ENCODE measurements at places on chromosomes 2 and 18.

GRCh38 chr2:191611614-191612013 is 66.3 kb upstream of the NABP1 start:
- no peak for DNase-seq

DNA sequence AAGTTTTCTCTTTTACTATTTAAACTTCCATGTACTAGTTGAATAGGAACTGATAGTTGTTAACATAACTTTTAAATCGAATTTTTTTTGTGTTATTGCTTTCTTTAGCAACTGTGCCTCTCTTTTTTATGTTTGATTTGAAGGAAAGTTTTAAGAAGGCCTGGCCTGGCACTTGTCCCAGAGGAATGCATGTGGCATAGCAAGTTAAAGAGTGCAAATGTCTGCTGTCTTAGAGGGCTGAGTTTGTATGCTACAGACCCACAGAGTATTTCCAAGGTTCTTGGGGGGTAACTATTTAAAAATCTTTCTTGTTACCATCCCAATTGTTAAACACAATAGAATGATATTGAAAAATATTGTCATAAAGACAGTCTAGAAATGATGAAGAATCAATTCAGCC is 47.0 kb downstream of the MTCL1 start:
- DNase-seq: no peak

- no peak for DNase-seq
Measured at GRCh38 chr2:53729143-53729762, 38.4 kb upstream of the CHAC2 start.

DNA sequence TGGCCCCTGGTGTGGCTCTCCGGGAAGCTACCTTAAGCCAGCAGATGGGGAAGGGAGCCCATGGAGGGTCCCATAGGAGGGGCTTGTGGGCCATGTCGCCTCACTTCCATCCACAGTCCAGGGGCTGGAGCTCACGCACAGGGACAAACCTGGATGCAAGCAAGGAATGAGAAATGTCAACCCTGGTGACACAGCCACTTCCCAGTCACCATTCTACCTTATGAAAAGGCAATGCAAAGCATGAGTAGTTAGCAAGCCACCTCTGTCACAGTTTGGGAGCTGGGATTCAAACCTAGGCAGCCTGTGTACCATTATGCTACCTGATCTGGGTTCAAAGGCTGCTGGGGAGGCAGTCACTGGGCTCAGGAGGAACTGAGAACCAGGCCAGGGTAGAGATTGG is 170.0 kb upstream of the KLHL29 start:
- no peak for DNase-seq

DNA sequence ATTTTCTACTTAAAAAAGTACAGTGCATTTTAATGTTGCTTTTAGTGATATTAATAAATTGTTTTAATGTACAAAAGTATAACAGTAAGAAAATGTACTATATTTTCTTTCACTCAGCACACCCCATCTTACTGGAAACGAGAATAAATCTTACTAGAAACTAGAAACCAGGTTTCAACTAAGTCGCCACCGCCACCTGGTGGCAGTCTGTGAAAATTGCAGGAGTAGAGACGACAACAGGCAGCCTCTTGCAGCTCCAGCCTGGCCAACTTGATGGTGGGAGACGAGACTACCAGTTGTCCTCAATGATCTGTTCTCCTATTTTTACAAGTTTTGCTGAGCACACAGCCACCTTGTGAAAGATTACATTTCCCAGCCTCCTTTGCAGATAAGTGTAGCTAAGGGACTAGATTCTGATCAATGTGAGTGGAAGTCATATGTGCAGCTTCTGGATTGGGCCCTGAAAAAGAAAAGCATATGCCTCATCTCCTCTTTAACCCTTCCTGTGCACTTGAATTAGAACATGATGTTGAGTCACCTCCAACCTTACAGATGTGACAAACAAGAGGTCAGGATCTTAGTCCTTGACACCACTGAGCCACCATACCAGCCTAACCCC is 8.7 kb downstream of the OTOF start:
- DNase-seq: peak; percentile 36

DNA sequence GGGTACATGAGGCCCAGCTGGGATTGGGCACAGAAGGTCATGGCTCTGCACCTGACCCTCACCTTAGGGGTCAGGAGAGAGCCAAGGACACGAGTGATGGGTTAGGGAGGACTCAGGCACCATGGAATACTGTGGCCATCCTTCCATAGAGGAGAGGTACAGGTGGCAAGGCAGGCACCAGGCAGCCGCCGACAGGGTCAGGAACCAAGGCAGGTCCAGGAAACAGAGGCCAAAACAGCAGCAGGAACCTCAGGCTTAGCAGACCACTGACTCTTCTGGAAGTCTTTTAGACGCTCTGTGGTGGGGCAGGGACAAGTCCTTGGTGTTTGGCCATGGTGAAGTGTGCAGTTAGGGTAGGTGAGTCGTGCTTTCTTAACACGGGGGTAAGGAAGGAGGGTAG is 128.0 kb downstream of the NEDD4L start:
- DNase-seq: no peak

GRCh38 chr2:188978291-188979081 is 4.3 kb downstream of the COL3A1 start:
- DNase-seq: no peak

Data from CD4-positive, alpha-beta T cell treated with Interleukin-15 for 4 hours (primary cell).